Cortex of kidney (tissue), 1 donor: ENCODE measurements at places on chromosomes 5 and 9.

DNA sequence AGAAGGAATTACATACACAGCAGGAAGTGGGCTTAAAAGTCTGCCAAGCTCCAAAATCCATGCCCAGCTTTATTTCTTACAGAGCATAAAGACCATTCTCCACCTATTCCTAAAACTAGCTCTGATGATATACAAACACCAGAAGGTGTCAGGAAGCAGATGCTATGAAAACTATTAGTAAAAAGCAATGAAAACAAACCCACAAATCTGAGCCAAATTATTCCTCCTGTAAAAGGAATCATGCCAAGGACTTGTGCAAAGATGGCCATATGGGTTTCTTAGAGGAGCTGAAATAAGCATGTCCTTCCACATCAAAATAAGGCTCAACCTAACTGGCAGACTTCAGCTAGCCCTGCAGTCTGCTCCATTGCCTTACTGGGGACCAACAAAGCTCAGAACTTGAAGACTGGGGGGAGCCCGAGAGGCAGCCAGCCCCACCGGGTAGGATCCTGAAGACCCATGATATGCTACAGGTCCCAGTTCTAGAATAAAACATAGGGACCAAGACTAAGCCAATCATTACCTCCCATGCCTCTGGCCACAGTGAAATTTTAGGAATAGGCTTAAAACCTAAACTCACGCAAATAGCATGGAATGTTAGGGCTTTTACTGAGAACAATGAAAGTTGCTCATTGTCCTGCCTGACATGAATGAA lies 42.8 kb upstream of the GABRP start:
- no peak for DNase-seq

GRCh38 chr5:169100735-169101075 lies 200.2 kb downstream of the SLIT3 start:
- DNase-seq: no peak

- DNase-seq: no peak
Measured at GRCh38 chr5:180785794-180786221, 16.8 kb downstream of the MGAT1 start.

- DNase-seq: no peak
Measured at GRCh38 chr5:61831736-61832135, 474.3 kb upstream of the KIF2A start.

DNA sequence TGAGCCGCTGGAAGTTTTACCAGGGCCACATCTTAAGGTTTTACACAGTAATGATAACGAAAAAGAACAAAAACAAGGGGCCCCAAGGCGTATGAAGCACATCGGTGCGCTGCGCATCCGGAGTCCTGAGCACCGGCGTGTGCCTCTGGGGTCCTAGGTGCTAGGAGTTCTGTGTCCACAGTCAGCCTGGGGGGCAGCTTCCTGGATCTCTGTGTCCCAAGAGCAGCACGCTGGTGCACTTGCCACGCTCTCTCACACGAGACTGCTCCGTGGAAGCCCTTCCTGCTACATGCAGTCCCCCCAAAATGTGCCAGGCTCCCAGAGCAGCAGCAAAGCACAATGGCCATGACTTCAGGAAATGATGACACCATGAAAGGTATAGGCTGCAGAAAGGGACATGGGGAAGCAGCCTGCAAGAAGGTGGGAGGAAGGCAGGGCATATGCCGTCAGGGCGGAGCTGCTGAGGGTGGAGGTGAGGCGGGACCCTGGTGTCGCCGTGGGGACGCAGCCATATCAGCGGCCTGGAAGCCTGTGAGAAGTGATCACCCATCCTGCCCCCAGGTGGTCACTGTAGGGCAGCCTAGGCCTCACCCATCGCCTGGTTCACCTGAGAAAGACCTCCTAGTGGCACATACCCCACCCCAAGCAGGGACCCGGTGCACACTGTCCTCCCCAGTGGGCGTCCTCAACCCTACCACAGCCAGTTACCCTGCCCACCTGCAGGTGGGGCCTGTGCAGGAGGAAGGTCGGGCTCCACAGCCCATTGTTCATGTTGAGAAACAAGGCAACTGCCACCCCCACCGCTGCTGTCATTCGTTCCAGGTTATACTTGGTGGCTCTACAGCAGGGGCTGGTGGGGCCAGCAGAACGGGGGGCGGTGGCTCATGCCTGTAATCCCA lies 23.6 kb upstream of the SLC6A3 start:
- DNase-seq: no peak

- DNase-seq: no peak
Measured at GRCh38 chr9:92245005-92245797, 48.3 kb downstream of the IARS1 start.

GRCh38 chr9:34310215-34310614 lies 18.9 kb downstream of the KIF24 start:
- DNase-seq: no peak
